ENCODE measurements at places on chromosomes 5 and 9.

DNA sequence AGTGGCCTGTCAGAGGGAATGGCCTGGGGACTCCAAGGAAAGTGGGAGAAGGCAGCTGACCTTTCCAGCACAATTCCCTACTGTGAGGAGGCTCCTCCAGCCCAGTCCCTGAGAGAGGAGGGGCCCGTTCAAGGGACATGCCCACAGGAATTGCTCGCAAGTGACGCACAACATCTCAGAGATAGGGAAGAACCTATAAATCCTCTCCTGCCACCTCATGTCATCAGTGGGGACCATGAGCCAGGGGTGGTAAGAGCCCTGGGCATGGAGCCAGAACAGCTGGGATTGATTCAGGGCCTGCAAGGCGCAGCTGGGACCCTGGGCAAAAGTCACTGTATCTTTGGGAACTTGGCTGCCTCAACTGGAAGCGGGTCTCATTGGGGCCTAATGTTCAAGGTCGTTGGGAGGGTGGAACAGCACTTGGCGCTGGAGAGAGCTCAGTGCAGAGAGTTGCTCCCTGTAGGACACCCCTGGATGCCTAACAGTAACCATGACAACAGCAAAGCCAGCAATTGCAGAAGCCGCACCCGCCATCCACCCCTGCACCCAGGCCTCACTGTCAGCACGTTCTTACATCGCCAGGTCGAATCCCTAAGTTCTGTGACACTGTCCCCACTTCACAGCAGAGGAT lies 41.3 kb upstream of the ORM1 start:
- DNase-seq = no peak

DNA sequence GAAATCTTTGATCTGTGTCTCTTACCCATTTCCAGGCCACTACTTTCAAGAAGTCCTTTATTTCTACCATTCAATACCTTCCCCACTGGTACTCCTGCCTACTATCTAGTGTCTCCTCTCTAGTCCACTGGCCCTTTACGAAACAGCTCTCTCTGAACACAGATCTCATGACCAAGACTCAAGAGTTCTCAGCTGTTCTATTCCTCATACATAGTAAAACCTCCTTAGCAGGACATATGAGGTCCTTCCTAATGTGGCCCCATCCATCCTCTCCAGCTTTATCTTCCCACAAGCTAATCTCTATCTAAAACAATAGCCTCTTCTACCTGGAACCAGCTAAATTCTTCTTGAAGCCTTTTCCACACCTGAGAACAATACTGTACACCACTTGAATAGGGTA lies 2.6 kb downstream of the TEX10 start:
- DNase-seq = no peak

GRCh38 chr9:33263131-33264002 lies 1.1 kb downstream of the BAG1 start:
- no peak for DNase-seq

DNA sequence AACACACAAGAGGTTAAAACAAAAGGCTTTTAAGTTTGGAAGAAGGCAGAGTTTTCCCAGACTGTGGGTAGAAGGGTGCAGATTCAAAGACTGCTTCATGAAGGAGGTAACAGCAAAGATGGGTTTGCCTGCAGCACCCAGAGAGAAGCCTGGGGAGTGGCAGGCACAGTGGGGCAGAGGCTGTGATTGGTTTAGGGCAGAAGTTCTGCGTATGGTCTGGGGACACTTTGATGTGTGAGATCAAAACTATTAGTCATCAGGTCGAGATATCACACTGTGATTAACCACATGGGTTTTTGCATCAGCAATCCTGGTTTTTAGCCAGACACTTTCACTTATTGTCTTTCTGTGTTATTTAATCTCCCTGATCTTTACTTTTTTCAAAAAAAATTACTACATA lies 188.8 kb upstream of the GLRA1 start:
- peak; percentile 67 for DNase-seq

- DNase-seq = no peak
Observed at GRCh38 chr9:113903514-113904077, 27.5 kb downstream of the ZNF618 start.

GRCh38 chr5:167701051-167701450 lies 590.4 kb upstream of the WWC1 start:
- no peak for DNase-seq

DNA sequence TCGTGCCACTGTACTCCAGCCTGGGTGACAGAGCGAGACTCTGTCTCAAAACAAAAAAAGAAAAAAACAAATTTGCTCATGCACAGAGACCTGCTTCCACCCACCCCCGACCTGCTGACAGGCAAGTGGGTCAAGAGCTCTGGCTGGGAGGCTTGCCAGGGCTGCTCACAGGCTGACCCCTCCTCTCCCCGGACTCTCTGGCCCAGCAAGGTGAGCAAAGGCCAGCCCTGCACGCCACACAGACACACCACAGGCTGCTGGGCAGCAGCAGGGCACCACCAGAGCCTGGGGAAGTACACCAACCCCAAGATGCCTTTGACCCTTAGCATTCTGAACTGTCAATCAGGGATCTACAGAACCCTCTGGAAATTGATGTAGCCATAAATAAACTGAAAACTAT lies 29.2 kb downstream of the NSUN2 start:
- no peak for DNase-seq

DNA sequence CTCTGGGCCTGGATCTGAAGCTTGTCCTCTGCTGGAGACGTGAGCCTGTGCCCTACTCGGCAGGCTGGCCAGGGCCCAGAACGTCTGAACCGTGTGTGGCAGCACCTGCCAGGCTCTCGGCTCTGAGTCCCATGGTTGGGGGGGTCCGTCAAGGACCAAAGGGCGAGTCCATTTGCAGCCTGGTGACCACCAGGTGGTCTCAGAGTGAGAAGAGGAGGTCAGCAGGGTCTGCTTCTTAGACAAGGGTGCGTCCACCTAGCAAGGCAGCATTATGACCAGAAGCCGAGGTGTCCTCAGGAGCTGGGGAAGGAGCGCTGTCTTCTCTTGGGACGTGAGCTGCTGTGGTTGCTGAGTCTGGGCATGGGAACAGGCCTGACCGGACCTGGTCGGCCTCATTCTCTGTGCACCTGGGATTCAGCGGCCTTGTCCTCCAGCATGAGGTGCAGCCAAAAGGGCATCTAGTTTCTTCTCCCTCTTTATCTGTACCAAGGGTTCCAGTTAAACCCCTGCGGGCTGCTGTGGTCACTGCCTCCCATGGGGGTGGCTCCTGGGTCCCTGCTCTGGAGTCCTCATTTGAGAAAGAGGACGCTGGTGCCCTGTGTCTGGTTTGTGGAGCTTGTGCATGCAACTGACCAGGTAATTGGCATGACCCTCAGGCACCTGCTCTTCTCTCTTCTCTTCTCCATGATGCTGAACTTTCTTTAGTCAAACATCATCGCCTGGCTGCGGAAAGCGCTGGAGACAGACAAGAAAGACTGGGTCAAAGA lies 14.4 kb downstream of the EXOC3 start:
- no peak for DNase-seq

- DNase-seq = no peak
Observed at GRCh38 chr9:75657015-75657414, 233.5 kb upstream of the PCSK5 start.

DNA sequence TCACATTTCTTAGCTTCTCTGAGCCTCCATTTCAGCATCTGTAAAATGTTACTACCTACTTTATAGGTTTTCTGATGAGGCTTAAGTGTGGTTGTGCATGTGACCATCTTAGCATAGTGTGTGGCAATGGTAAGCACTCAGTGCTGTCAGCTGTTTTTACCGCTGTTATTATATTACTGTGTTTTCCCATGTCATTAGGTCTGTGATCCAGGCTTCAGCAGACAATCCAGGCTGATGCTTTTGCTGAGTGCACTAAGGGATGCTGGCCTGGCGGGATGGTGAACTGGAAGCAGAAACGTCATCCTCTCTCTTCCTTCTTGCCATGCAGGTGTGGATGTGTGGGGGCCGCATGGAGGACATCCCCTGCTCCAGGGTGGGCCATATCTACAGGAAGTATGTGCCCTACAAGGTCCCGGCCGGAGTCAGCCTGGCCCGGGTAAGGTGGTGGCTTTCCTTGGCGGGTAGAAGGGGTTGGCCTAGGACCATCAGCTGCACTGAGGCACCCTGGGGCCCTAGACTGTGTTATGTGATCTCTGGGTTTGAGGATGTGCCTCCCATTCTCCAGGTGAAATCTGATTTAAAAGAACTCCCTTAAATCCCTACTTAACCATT lies 41.9 kb upstream of the SAP30L start:
- no peak for DNase-seq

DNA sequence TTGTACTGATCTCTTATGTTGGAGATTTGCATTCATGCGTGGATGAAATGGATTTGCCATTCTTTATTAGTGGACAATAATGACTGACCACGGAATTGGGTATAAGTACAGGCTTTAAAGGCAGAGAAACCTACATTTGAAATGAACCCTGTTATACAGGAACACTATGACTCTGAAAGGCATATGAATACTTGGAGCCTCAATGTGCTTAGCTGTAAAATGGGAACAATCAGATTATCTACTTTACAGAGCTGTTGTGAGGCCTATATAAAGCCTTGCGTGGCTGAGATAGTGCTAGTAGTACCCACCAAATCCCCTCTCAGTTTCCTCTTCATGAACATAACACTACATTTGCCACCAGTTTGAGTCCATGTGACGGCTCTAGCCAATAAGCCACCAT lies 18.9 kb upstream of the MGAT1 start:
- no peak for DNase-seq

GRCh38 chr5:32388432-32389129 lies 56.0 kb downstream of the ZFR start:
- no peak for DNase-seq

DNA sequence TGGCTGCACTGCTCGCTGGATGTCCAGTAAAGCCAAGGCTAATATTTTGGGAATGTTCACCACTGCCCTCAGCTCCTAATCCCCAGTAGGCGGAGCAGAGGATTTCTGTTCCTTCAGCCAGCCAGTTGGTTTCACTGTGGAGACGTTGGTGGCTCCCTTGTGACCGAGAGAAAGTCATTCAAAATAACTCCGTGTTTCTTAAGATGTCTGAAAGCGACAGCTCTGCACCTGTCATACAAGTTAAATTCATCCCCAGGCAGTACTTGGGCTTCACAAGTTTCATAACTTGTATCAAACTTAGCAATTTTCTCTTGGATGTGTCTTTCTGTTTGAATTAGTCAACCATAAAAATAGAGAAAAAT lies 382 bp upstream of the CDKN2B start:
- DNase-seq = no peak

DNA sequence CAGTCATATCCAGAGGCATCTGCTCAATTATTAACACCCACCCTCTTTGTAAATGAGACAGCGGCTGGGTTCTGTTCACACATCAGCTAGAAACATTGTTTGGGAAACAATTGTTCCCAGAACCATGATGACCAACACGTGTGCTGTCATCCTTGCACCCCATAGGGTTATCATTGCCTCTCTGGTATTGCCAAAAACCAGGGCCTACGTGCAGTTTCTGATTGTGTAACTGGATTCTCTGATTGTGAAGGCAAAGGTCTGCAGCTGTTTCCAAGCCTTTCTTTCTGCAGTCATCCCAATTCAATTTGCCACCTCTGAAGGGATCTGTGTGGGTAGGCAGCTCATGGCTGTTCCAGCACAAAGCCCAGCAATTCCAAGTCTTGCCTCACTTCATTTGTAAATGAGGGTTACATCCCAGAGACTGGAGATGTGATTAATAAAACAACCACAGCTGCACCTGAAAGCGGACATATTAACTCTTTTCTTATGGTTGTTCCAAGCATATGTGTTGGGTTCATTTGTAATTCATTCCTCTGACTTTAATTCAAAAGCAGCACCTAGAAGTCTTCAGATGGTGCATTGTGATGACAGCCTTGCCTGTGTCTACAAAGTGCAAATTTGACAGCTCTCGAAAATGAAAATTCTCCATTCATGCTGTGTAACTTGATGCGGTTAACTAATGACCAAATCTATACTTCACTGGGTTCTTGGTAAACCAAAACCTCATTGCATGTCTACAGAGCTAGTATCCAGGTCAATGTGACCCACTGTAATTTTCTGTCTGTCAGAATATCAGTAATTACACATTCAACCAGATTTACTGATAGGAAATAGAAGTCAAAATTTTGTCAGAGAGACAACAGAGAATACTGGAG lies 66.6 kb downstream of the YIPF5 start:
- DNase-seq = no peak

GRCh38 chr5:169817031-169817430 lies 163.3 kb downstream of the INSYN2B start:
- DNase-seq = no peak

GRCh38 chr5:56309262-56309826 lies 76.2 kb upstream of the ANKRD55 start:
- no peak for DNase-seq

DNA sequence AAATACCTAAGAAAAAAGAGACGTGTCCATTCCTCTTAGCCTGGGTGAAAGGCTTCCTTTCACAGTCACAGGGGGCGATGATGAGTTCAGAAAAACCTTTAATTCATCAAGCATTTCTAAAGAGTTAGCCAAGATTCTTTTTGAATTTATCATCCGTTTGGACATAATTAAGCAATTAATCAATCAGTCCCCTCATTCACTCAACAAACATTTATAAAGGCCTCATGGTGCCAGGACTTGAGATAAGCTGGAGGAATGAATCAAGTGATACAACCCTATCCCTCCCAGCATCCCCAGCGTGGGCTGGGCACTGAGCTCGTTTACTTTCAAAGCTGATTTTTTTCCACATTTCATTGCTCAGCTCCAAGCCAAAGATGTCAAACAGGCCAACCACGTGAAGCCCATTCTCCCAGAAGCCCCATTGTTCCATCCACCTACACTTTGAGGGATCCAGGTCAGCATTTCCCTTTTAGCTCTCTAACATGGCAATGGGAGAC lies 140.5 kb downstream of the SLIT3 start:
- no peak for DNase-seq

- DNase-seq = no peak
Observed at GRCh38 chr9:34983209-34983608, 6.3 kb upstream of the DNAJB5 start.
